H4 (cell line): ENCODE measurements at places on chromosomes 4 and X.

GRCh38 chr4:96827086-96827485 is 987.2 kb downstream of the PDHA2 start:
- no peak for DNase-seq

DNA sequence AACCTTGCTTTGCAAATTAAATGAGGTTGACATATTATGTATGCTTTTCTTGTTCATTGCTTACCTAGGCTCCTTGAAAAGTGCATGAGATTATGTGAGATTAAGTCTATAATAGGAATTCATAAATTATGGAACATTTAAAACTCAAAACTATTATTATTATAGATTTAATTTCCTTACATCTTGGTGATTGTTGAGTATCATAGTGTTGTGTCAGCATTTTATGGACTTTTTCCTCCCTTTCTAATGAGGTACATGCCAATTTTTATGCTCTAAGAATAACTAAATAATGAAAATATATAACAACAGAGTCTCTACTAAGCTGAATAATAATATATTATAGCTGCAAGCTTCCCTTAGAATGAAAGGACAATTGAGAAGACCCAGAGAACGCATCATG is 848.8 kb upstream of the AADAT start:
- no peak for DNase-seq

DNA sequence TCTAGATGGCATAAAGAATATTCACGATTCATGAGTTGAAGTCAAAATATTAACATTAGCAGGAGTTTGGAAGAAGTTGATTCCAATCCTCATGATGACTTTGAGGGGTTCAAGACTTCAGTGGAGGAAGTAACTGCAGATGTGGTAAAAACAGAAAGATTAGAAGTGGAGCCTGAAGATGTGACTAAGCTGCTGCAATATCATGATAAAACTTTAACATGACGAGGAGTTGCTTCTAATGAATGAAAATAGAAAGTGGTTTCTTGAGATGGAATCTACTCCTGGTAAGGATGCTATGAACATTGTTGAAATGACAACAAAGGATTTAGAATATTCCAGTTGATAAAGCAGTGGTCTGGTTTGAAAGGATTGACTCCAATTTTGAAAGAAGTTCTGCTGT is 70.1 kb upstream of the TMLHE start:
- no peak for DNase-seq

- peak; percentile 70 for DNase-seq
Observed at GRCh38 chr4:17336524-17336961, 175.3 kb downstream of the QDPR start.

DNA sequence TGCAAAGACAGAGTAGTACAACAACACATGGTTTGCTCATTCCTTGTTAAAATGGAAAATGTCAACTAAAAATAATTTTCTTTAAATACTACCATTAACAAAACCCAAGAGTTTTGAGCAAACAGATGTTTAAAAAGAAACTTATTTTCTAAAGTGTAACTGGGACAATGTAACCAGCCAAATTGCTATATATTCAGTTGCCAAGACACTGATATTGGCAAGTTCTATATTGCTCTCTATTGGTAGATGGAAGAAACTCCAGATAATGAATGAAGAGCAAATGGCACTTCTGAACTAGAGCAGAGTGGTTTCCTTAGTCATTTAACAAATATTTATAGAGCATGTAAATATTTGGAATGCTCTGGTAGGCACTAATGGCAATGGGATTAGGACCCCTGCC is 966.2 kb downstream of the RPA4 start:
- peak; percentile 6 for DNase-seq

DNA sequence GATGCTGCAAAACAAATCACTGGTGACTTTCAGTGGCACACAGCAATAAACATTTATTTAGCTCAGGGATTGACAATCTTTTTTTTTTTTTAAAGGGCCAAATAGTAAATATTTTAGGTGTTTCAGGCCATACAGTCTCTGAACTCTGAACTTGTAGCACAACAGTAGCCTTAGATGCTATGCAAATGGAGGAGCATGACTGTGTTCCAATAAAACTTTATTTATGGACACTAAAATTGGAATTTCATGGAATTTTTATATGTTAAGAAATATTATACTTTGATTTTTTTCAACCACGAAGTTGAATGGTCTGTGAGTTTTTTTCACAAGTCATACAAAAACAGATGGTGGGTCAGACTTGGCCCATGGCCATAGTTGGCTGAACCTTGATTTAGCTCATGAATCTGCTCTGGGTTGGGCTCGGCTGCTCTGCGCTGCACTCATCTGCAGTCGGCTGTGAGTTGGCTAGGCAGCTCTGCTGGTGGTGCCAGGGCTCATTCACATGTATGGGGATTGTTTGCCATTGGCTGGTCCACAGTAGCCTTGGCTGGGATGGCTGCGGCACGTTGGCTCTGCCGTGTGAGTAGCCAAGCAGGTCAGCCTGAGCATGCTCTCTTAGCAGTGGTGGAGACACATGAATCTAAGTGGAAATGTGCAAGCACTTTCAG is 231.7 kb upstream of the PGRMC2 start:
- no peak for DNase-seq

DNA sequence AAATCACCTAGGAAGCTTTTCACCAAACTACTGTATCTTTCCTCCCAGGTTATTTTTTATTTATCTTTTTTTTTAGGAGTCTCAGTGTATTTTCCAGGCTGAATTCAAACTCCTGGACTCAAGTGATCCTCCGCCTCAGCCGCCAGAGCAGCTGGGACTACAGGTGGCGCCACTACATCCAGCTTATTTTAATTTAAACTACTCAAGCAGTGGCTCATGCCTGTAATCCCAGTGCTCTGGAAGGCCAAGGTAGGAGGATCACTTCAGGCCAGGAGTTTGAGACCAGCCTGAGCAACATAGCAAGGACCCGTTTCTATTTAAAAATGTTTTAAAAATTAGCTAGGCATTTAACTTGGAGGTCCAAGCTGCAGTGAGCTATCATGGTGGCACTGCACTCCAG is 37.8 kb downstream of the LEF1 start:
- DNase-seq = no peak

DNA sequence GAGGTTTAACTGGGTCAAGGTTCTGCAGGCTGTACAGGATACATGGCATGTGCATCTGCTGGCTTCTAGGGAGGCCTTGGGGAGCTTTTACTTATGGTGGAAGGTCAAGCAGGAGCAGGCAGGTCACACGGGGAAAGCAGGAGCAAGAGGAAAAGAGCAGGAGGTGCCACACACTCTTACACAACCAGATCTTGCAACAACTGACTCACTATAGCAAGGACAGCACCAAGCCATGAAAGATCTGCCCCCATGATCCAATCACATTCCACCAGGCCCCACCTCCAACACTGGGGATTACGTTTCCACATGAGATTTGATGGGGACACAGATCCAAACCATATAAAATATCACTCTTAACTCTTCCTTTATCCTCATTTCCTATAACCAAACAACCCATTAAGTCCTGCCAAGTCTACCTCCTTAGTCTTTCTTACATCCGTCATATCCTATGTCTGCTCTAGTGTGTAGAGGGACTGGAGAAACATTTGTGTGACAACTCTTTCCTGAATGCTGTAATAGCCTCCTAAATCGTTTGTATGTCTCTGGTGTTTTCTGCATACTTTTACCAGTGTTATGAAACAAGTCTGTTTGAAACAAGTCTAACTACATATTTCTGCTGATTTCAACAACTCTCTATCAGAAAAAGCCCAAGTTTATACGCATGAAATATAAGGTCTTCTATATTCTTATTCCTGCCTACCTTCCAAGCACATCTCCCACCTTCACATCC is 8.3 kb upstream of the RAP2C start:
- DNase-seq = no peak

DNA sequence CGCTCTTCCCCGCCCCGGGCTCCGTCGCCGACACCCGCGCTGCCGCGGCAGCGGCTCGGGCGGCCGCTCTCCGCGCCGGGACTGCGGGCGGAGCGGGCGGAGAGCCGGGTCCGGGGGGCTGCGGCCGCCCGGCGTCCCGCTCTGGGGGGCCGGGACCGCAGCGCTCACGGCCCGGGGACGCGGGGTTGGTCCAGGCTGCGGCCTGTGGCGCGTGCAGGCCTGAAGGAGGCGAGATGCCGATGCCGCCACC is 492 bp downstream of the GALNT7 start:
- DNase-seq = no peak

DNA sequence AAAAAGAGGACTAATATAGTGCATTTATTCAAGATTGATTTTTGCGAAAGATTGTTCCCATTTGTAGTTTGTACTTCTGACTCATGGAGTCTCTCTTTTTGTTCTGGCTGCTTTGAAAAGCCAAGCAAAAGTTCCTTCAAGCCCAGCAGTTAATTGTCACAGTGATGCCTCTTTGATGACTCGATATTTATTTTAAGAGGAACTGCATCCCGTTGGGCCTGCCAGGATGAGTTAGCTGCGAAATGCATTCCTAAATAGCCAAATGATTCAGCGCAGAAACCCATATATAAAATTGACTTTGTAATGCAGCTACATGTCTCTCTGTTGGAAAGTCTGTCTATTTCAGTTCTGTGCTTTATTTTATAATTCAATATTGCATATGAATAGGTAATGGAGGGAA is 295.1 kb downstream of the GBA3 start:
- no peak for DNase-seq

DNA sequence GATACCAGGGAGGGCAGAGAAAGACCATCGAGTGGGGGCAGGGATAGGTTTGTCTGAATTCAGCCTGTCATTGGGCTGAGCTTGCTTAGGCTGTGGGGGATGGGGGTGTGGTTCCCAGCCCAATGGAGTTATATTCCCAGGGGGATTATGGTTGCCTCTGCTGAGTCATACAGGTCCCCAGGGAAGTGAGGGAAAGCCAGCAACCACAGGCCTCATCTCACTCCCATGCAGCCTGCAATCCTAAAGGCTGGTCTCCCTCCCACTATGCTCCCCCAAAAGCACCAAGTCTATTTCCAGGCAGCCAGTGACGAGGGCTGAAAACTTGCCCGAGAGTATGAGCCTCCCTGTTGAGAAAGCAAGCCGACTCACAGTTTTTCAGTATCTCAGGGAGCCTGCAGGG is 39.3 kb downstream of the AFM start:
- peak; percentile 91 for DNase-seq

DNA sequence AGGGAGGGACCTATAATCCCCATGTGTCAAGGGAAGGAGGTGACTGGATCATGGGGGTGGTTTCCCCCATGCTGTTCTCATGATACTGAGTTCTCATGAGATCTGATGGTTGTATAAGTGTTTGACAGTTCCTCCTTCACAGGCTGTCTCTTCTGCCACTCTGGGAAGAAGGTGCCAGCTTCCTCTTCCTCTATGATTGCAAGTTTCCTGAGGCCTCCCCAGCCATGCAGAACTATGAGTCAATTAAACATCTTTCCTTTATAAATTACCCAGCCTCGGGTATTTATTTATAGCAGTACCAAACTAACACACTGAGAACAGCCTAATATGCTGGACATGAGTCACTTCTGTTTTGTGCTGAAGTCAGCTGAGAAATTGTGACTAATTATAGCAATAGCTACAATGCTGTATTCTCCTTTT is 656.9 kb upstream of the CPEB2 start:
- peak; percentile 17 for DNase-seq

- DNase-seq = no peak
Observed at GRCh38 chrX:14032406-14032805, 2.7 kb upstream of the GEMIN8 start.

- no peak for DNase-seq
Observed at GRCh38 chr4:2154215-2154740, 87.6 kb downstream of the HAUS3 start.

DNA sequence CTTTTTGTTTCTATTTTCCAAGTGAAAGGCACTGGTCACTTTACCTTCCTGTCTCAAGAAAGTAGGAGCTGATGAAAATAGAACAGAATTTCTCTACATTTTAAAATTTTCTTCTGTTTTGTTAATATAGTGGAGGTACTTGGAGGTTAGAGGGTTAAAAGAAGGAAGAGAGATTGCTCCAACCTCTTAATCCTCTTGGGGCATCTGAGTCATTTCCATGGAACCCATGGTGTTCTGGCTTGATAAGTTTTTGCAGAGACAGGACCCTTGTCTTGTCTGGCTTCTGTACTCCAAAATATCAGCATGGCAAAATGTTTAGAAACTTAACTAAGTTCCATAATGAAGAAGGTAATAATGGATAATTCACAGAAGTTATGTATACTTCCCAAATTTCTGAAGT is 727.2 kb downstream of the C4orf33 start:
- no peak for DNase-seq

GRCh38 chr4:69995526-69996016 is at the start of gene STATH:
TSS of gene STATH (plus strand) at chr4:69995966. CDS start at chr4:69998438, 2,472 bp downstream.
- DNase-seq = peak; percentile 30

DNA sequence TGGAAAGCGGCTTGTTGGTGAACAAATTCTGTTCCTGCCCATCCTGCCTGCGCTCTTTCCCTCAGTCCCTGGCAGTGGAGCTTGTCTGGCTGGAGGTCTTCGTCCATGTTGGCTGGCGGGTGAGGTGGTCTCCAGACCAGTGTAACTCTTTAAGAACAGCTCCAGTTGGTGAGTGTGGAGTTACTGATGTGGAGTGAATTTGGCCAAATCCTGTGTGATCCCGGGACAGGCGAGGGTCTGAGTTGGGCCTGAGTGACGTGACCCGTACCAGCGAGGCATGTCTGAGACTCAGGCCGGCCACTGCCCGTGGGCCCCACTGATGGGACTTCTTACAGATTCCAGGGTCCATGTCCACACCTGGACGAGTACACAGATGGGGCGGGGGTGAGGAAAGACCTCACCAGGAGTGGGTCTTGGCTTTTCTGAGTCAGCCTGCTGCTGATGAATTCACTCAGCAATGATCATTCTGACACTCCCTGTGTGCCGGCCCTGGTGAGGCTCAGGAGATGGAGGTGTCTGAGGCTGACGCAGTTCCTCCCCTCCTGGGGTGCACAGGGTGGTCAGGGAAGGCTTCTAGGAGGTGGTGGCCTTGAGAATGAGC is 45.5 kb downstream of the PSAPL1 start:
- DNase-seq = no peak

- no peak for DNase-seq
Observed at GRCh38 chrX:11462648-11463047, 169.4 kb downstream of the AMELX start.

- DNase-seq = peak; percentile 8
Observed at GRCh38 chrX:38701073-38701472, 100.2 kb upstream of the MID1IP1 start.

- no peak for DNase-seq
Observed at GRCh38 chr4:10461850-10462400, 4.7 kb upstream of the ZNF518B start.

DNA sequence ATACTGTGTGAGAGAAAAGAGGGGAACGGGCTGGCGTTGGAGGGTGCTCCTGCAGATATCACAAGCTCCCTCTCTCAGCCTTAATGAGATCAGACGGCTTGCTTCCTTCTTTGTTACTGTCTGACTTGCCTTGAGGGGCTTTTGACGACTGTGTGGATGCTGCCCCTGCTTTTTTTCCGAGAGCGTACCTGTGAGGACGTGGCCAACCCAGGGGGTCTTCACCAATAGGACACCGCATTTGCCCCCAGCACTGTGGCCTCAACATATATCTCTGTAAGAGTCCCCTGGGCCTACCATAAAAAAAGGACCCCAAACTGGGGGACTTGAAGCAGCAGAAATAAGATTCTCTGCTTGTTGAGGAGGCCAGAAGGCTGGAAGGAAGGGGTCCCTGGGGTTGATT is 143.9 kb downstream of the SHOX start:
- DNase-seq = no peak
